Eye (tissue), 1 donor: ENCODE measurements at places on chromosomes 3 and 15.

GRCh38 chr15:43794269-43795037 lies 2.3 kb downstream of the SERF2 start:
- no peak for DNase-seq

DNA sequence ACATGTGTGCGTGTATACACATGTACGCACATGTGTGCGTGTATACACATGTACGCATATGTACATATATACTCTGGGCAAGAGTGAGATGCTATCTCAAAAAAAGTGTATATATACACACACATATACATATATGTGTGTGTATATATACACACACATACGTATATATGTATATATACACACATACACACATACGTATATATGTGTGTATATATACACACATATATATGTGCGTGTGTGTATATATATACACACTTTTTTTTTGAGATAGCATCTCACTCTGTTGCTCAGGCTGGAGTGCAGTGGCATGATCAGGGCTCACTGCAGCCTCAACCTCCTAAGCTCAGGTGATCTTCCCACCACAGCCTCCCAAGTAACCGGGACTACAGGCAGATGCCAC lies 8.4 kb downstream of the HACL1 start:
- DNase-seq, result no peak

DNA sequence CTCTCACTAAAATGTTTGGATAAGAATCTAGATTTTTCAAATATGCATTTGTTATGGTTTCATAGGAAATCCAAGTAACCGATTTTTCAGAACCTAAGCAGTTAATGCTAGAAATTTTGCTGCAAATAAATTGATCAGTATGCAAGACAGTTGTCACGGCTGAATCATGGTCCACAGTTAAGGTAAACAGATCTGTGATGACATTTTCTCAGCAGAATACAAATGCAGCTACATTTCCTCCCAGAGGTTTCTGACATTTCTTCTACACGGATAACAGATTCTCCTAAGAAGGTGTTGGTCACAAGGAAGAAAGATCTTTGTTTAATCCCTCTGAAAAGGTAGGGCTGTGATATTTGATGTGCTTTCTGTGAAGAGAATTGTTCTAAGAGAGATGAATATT lies 36.9 kb downstream of the ARNT2 start:
- no peak for DNase-seq

GRCh38 chr3:55434789-55435188 lies 52.3 kb downstream of the WNT5A start:
- no peak for DNase-seq

DNA sequence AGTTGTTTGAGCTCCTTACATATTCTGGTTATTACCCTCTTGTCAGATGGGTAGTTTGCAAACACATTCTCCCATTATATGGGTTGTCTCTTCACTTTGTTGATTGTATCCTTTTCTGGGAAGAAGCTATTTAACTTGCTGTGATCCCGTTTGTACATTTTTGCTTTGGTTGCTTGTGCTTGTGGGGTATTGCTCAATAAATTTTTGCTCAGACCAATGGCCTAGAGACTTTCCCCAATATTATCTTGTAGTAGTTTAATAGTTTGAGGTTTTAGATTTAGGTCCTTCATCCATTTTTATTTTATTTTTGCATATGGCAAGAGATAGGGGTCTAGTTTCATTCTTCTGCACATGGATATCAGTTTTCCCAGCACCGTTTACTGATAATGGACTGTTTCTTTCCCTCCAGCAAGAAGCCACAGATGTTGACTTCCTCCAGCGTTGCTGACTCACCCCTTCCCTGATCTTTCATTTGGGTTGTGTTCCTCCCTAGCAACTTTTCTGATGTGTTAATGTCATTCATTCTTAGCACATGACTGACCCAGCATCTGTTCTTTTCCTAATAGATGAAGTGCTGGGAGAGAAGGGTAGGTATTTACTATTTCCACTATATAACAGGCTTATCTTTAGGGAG lies 166.7 kb upstream of the SGO1 start:
- DNase-seq, result no peak

DNA sequence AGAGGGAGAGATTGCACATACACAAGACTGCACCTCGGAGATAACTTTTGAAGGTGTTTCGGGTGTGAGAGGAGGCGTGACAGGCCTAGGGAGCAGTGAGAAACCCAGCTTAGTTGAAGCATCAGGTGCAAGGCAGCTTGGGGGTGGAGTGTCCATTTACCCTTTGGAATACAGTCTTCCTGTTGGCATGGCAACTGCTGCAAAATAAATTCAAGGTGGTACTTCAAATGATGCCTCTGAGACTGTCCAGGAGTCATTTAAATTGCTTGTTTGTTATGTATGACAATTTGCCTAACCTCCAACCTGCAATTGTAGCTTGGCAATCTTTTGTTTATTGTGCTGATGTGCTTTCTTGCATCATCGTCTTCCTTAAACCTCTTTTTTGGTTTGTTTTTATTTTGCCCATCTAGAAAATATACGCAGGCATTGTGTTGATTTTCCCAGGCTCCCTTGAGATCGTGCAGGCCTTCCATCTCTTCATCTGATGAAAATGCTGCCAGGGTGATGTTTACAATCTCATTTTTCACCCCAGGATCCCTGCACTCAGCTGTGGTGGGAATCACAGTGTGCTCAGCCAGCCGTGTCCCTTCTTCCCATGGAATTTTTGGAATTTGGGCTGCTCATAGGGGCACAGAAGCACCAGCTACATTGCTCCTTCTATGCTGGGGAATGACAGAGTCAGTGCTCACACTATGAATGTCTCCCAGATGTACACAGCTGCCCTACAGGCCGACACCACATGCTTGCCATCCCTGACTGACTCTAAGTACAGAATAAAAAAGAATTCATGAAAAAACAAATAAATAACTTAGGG lies 583.1 kb upstream of the CFAP20DC start:
- peak; percentile 70 for DNase-seq

GRCh38 chr3:107408513-107408912 lies 31.3 kb downstream of the CCDC54 start:
- DNase-seq, result no peak

- DNase-seq, result no peak
Observed at GRCh38 chr15:41876007-41876406, 17.8 kb downstream of the SPTBN5 start.

DNA sequence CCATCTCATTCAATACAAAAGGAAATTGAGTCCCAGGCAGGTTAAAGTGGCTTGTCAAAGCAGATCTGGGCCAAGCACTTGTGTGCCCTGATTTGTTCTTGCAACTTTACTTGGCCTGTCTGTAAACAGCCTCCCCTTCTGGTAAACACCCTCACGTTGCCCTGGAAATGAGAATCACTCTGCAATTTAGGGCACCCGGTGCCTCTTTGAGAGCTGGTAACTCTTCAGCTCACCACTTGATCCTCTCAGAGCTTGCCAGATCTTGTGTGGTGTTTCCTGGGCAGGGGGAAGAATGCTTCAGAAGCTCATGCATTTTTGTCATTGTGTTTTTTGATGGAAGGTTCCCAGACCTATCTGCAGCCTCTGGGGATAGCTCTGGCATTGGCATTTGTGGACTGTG lies 11.3 kb downstream of the MED12L start:
- DNase-seq, result no peak

DNA sequence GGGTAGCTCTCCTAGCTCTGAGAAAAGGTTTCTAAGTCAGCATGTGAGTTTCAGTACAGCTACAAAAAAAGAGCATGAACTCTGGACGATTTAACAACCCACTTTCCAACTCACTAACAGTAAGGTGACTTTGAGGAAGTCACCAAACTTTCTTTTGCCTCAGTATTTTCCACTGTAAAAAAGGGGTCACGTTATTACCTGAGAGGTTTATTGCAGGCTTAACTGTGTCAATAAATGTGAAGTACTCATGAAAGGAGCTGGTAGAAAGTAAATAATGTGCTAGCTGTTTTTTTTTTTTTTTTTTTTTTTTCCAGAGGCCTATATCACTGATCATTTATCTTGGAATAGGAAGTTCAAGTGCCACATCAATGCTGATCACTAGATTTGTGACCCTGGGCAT lies 89.3 kb downstream of the PLSCR2 start:
- no peak for DNase-seq

DNA sequence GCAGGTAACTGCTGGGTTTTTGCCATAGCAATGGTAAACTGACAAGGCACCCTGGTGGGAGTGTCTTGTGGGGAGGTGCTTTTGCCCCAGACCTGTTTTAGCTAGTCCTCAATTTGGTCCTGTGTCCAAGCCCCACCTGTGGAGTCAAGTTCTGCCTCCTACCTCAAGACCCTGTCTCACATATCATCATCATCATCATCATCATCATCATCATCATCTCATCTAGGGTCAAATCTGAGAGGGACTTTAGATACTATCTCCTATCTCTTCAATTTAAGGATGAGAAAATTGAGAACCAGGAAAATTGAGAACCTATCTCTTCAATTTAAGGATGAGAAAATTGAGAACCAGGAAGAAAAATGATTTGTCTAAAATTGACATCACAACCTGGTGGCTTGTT lies 9.9 kb downstream of the KNL1 start:
- no peak for DNase-seq

- no peak for DNase-seq
Observed at GRCh38 chr3:72579191-72579580, 269.1 kb downstream of the SHQ1 start.

DNA sequence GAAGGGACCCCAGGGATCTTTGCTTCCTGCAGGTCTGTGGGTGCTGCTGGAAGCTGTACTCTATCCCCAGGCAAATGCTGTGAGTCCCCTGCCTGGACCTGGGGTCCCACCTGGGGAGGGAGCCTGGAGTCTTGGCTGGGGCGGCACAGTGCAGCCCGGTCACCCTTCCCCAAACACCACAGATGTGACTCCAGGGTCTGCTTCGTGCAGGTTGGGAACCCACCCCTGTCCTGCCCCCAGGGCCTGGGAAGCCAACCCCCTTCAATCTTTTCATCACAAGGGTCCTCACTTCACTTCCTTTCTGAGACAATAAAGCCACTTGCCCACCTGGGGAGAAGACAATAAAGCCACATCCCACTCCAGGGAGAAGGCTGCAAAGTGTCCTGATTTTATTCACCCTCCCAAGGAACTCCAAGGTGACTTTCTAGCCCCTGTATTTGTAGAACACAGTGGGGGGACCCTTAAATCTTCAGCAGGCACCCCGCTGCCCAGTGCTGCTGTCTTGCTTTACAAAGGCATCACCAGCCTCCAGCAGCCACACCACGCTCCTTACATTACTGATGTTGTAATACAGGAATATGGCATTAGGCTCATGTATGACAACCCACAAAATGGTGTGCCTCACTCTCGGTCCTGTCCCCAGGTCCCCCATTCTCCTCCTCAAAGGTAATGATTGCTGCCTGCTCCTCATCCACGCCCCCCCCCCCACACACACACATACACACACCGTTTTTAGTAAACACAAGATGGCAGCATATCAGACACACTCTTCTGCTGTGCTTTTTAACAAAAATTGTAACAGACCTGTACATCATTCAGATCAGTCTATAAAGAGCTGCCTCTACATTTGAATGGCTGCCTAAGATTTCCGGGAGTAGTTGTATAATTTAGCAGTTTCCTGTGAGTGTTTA lies 9.9 kb downstream of the C3orf22 start:
- DNase-seq, result no peak

GRCh38 chr3:45548681-45549075 lies 45.9 kb upstream of the LIMD1 start:
- no peak for DNase-seq

DNA sequence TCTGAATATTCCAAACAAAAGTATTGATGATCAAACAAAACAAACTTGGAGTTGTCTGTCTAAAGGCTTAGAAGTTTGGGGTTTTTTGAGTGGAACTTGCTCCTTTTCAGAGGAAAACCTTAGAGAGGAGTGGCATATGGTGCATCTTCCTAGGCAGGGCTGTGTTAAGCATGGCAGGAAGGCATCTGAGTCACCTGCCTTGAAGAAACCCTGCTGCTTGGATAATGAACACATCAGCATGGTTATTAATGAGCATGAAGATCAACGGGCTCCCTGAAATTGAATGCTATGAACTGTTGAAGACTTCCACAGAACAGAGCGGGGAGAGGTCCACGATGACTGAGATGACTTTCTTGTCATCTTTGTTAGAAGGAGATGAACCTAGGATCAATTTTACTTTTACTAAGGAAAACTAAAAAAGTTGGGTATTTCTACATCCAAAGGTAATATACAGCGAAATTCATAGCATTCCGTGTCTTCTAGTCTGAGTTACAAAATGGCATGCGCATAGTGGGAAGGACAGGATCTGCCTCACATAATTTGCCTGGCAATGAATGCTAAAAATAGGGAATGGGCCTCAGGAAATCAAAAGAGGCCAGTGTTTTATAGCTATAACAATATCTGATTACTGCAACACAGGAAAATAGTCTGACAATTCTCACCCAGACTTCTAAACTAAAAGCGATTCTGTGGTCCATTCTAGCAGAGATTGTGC lies 11.6 kb upstream of the TMED3 start:
- DNase-seq, result no peak

GRCh38 chr3:100210772-100211135 lies 50.0 kb upstream of the TBC1D23 start:
- peak; percentile 61 for DNase-seq

DNA sequence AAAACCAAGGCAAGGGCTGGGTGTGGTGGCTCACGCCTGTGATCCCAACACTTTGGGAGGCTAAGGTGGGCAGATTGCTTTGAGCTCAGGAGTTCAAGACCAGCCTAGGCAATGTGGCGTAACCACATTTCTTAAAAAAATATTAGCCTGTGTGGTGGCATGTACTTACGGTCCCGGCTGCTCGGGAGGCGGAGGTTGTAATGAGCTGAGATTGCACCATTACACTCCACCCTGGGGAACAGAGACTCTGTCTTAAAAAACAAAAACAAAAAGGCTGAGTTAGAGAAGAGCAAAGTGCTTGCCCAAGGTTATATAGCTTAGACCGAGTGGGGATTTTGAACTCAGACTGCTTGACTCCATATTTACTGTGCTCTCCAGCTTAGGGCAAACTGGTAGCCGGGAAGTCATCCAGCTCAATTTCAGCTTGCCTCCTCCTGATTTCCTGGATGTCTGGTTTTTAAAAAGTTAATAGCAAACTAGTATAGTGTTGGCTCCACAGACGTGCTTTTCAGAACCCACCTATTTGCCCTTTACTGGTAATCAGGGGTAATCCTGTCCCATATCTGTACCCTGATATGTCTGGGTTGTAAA lies 138.9 kb downstream of the CACNA1D start:
- DNase-seq, result no peak
